H9 (cell line): ENCODE measurements at places on chromosomes 12 and 14. TPM values are rescaled to one million over a fixed set of nuclear protein-coding genes. Genes with fewer than 3 reads are reported as not detected.

TAS2R19 gene
- 1.7 and 2.6 TPM in 2 replicates for total RNA-seq

GRCh38 chr12:83326666-83327065 is 640.0 kb downstream of the TMTC2 start:
- DNase-seq: no peak

DNA sequence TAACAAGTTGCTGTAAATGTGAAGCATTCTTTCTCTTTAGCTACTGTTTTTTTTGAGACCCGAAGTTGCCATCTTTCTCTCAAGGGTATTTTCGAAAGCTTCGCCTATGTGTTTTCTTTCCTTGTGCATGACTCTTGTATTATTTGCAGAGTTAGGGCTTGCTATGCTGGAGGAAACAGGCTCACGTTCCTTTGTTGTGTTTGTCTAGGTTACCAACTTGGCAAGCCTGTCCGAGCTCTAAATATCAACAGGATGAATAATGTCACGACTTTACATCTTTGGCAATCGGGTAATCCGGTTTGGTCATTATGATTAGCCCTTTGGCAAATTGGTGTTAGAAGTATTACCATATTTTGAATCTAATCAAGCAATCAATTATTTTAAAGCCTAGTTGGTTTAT is 15.9 kb upstream of the ATP6V0A2 start:
- DNase-seq: no peak

DNA sequence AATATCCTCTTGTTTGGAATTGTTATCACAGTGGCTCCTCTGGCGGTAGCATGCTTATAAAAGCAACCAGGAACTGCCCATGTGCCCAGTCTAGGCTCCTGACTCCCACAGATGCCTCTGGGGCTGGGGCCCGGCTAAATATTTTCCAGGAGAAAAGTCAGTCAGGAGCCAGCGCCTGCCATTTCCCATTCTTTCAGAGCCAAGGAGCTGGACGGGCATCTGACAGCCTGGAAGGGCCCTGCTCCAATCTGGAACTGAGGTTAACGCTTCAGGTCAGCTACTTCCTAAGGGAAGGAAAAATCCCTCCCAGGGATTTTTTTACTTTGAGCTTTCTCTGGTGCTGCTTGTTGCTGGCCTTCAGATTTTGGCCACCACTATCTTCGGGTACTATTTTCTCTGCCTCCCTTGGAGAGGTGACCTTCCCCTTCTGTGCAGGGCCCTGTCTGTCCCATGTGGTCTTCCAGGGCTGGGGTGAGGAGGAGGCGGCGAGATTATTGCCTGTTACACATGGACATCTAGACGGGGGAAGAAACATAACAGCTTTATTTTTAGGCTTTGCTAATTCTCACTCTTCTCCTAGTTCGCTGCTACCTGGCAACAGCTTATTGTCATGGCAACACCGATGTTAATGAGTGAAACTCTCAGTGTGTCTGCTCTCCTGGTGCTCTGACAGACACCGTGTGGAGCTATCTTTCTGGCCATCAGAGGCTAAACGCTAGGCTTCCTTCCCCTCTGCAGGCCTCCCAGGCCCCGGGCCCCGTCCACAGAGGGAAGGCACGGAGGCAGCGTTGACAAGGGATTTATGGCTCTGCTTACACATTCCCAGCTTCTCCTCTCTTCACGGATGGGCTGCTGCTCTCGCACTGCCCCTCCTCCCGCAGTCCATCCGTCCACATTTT is 160.4 kb downstream of the CACNA1C start:
- no peak for DNase-seq

OR11G2 gene
- total RNA-seq: not detected in 2 replicates
